ENCODE measurements at places on chromosomes 3 and 15.

DNA sequence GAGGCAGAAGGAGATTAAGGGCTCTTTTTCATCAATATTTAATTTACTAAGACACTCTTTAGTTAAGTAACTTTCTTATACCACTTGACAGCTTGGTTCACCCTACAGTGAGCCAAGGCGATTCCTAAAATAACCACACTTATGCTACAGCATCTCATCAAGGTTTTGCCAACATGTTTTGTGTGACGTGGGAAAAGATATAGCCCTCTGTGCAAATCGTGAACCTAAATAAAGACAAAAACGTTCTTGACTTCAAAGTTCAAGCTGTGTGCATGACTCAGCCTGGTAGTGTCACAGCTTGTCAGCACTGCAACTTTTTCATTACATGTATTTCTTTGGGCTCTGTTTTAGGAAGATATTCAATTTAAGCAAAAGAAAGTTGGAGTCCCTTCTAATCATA is 297.0 kb upstream of the EPHA3 start:
- DNase-seq: no peak

DNA sequence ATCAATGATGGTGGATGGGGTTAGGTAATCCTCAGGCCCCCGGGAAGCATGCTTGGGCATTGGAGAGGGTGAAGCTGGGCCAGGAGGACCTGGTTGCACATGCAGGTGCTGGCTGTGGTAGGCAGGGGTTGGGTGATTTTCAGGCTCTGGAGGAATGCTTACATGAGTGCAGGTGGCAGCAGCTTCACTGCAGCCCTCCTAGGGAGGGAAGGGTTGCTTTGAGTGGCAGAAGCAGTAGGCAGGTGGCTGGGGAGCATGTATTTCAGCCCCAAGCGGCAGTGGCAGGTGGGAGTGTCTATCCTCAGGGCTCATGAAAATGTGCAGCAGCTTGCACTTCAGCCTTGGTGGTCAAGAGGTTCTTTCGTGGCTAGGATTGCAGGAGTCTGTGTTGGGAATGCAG is 230.0 kb upstream of the CTNNB1 start:
- no peak for DNase-seq

DNA sequence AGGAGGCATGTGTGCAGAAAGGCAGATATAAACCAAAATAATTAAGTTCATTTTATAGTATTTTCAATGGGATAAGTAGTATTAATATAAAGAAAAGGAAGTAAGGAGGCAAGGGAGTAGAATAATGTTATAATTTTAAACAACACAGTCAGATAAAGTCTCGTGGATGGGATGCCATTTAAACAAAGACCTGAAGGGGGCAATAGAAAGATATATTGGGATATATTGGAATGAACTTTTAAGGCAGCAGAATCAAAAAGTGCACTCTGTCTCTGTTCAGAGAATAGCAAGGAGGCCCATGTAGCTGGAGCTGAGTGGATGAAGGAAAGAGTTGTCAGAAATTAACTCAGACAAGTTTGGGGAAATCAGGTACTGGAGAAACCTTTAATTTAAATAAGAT is 158.7 kb downstream of the CGGBP1 start:
- DNase-seq: no peak

DNA sequence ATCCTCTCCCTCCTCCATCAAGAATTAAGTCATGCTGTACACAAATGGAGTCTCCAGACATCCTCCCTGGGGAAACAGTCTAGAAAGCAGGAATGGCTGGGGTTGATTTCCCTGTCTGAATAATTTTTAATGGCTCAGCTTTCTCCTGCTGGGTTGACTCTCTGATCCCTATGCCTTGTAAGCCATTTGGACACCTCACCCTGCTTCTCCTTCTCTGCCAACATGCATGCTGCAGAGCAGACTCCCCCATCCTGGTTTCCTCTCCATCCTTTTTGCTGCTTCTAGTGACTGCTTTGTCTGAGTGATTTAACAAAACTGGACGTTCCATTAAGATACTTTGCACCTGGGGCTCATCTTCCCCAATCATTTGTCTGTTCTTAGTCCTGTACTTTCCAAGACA is 22.2 kb downstream of the SV2B start:
- no peak for DNase-seq

DNA sequence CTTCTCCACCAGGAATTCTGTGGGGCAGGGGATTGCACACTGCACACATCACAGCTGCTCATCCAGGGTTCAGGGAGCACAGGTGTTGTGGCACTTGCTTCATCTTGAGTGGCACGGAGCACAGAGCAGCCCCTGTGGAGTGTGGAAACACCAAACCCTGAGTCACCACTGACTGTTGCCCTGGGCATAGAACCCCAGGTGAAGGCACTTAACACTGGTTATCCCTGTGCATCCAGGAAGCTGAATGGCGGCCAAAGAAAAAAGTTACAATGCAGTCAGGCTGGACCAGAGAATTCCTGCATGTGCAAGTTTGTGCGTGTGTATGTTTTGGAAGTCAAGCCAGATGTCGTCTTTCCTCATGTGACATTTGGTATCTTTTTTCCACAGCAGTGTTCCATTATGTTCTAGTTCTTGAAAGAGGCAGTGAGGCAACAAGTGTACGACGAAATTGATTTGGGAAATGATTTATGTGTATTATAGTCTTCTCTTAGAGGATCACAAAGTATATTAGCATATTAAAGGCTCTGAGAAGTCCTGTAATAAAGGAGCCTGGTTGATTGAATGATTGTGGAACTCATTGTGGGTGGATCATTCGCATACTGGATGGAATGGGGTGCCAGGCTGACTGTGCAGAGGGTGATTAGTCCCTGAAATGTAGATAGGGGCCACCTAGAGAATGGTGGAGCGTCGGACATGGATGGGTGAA is 292.3 kb downstream of the TLE3 start:
- DNase-seq: no peak

- DNase-seq: no peak
Measured at GRCh38 chr15:77187751-77188464, 117.0 kb upstream of the TSPAN3 start.

DNA sequence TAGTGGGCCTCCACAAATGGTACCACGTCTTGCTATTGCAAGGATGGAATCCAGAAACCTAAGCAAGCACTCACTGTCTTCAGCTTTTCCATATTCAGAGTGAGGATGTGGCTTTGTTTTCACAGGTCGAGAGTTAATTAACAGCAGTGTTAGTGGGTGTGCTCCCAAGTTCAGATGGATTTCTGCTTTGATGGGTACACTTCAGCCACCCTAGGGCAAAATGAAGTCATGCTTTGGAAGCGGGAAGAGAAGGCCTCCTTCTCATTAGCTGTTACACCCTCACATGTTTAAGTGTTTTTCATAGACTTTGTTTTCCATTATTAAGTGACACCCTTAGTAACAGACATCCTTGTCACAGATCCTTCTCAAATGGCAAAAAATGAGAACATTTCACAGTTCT is 36.3 kb upstream of the DYNC1LI1 start:
- DNase-seq: no peak

DNA sequence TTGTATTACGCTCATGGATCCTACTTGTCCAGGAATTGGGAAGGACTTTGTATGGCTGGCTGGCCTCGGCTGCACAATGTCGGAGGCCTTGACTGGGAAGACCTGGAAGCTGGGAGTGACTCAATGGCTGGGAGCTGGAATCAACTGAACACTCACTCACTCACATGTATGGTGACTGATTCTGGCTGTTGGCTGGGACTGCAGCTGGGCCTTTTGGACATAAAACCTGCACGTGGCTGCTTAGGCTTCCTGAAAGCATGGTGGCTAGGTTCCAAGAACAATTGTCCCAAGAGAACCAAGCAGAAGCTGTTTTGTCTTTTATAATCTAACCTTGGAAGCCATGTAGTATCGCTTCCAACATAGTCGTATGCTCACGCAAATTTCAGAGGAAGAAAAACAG is 38.0 kb upstream of the CMTM8 start:
- no peak for DNase-seq

GRCh38 chr3:110343376-110343775 is 728.2 kb upstream of the NECTIN3 start:
- no peak for DNase-seq

DNA sequence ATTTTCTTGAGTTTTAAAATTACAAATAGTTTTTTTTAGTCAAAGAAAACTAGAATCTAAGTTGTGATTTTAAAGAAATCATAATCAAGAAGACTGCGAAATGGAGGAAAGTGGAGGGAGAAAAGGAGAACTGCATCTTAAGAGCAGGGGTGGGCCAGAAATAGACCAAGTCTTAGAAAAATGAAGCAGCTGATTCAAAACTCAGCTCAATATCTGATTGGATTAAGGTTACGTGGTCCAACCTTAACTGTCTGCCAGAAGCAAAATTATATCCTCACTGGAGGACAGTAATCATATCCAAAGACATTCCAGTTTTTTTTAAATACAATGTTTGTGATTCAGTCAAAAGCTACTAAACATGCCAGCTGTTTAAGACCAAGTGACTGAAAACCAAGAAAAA is 41.4 kb downstream of the CHSY1 start:
- DNase-seq: no peak

- no peak for DNase-seq
Measured at GRCh38 chr15:92457471-92458041, 63.9 kb downstream of the ST8SIA2 start.

- no peak for DNase-seq
Measured at GRCh38 chr3:149621218-149622005, 36.4 kb downstream of the WWTR1 start.

DNA sequence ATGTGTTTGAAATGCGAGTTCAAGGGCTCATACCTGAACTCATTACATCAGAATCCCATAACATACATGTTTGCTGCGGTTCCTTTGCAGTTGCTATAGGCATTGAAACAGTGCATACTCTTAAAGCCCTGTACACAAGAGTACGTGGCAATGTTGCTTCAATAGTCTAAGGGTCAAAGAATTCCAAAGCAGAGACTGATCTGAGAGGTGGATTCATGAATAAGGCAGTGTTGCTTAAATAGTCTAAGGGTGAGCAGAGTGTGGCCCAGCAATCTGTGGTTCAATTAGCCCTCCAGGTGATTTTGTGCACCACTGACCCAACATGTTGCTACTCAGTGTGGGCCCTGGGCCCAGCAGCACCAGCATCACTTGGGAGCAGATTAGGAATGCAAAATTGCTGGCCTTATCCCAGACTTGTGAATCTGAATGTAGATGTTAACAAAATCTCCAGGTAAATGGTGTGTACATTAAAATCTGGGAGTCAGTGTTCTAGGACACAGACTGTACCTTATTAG is 314.7 kb upstream of the UMPS start:
- DNase-seq: no peak

GRCh38 chr15:91264651-91265351 is 164.7 kb downstream of the SV2B start:
- no peak for DNase-seq

DNA sequence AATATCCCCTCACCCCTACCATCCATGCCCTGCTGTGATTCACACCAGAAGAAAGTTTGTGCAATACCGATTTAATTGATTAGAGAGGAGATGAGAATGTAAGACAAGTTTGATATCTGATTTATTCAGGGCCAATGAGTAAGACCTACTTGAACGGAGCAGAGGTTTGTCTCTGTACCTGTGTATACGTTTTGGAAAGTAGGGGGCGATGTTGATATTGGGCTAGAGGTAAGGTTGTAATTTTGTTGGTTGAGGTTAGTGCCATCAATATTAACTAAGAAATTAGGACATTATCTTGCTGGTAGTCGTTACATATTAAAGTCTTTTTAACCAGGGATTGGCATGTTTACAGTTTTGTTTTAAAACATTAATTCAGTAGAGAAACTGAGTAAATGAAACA is 20.5 kb downstream of the EAF2 start:
- DNase-seq: no peak

DNA sequence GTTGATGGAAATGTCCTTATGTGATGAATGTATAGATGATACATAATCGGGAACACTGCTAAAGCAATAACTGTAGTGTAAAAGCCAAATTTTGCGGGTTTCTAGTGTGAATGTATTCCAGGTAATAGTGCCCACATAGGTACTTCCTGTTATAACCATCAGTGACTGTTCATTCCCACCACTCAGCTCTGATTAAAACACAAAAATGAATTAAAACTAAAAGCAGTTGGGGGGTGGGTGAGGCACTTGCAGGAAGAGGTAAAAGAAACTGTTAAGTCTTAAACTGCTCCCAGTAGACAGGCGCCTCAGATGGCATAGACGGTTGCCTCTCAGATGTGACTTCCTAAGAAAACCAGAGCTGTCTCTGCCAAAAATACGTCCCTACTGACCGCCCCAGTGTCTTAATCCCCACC is 893 bp upstream of the MTHFS start:
- no peak for DNase-seq

DNA sequence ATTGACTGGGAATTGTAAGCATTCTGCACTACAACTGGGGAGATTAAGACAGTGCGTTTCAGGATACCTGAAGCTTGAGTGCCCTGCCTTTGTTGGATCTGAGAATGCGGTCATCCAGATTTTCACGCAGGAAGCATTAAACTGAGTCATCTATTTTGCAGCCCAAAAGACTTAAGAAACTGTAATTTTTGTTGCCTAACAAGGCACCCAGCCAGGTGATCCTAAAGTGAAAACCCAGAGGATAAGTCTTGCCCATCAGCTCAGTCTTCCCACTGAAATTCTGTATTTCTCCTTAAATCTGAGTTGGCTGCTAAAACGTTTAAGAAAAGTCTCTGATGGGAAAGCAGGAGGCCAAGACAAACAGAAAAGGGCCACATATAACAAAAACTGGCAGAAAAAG is 242.5 kb upstream of the TMCO5A start:
- no peak for DNase-seq

GRCh38 chr3:115040673-115041286 is 106.3 kb downstream of the ZBTB20 start:
- no peak for DNase-seq

- no peak for DNase-seq
Measured at GRCh38 chr3:128462341-128462910, 4.3 kb downstream of the DNAJB8 start.

- no peak for DNase-seq
Measured at GRCh38 chr15:92662762-92663161, 7.2 kb upstream of the FAM174B start.

GRCh38 chr3:79175870-79176269 is 591.9 kb downstream of the ROBO1 start:
- no peak for DNase-seq

GRCh38 chr15:47796339-47796738 is 79.0 kb downstream of the SEMA6D start:
- no peak for DNase-seq

DNA sequence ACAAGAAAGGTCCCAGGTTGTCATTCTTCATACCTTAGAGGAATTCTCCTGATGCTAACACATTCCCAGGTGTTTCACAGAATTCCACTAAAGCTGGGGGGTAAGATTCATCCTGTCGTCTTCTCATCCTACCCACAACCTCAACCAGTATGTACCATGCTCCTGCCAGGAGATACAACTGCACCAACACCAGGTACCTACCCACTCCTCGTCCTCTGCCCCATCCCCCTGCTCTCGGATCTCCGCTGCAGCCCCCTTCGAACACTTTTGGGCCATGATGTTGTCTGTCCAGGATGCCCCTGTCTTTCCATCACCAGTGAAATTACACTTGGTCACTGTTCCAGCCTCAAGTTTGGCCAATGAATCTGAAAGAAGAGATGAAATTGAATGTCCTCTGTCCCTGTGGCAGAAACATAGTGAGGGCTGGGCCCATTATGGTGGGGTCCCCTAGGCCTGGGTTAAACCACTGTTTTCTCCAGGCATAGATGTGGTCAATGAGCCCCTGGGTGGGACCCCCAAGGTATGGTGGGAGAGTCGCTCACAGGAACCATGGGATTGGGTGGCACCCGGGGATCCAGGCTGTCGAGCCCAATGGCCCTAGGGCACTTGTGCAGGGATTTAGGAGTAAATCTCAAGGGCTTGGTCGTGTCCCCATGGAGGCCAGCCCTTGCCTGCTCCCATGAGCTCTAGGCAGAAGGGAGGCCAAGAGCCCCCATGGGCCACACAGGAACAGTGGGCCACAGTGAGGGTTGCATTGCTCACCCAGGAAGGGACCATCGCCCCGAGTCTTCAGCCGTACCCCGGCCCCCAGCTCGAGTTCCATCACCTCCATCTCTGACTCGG is 9.4 kb upstream of the AP3S2 start:
- no peak for DNase-seq
